ENCODE measurements at places on chromosomes 12 and 14. TPM values are rescaled to one million over a fixed set of nuclear protein-coding genes. Genes with fewer than 3 reads are reported as not detected.

CBLN3 gene
- total RNA-seq, result 3.9 TPM

RPL10L gene
- not detected for total RNA-seq

C3AR1 gene
- 2.0 TPM for total RNA-seq

CAPZA3 gene
- total RNA-seq, result not detected

ESRRB gene
- not detected for total RNA-seq

ITGA7 gene
- 7.0 TPM for total RNA-seq

AMN gene
- total RNA-seq, result 20.8 TPM

GALNT8 gene
- total RNA-seq, result 0.86 TPM

CALCOCO1 gene
- total RNA-seq, result 152 TPM

CLEC2B gene
- total RNA-seq, result 95.6 TPM

CCDC197 gene
- total RNA-seq, result not detected

DLK1 gene
- not detected for total RNA-seq

LTB4R gene
- 9.6 TPM for total RNA-seq

GPR162 gene
- total RNA-seq, result not detected

WASHC4 gene
- 75.1 TPM for total RNA-seq

IAPP gene
- total RNA-seq, result not detected

SUSD6 gene
- 38.8 TPM for total RNA-seq

LRRC43 gene
- 0.29 TPM for total RNA-seq

JAG2 gene
- total RNA-seq, result 0.47 TPM

SCNN1A gene
- 4.7 TPM for total RNA-seq

SIVA1 gene
- total RNA-seq, result 82.5 TPM

ANO2 gene
- total RNA-seq, result not detected

BMP4 gene
- total RNA-seq, result 0.44 TPM

MAP3K9 gene
- 6.8 TPM for total RNA-seq

Measured in naive thymus-derived CD8-positive, alpha-beta T cell (primary cell).